Tongue (tissue), 3 donors: ENCODE measurements at places on chromosomes 5 and 9. TPM values are rescaled to one million over a fixed set of nuclear protein-coding genes. Genes with fewer than 3 reads are reported as not detected.

GRCh38 chr9:81408951-81409350, 280.4 kb downstream of the TLE1 start:
- no peak for DNase-seq

DNA sequence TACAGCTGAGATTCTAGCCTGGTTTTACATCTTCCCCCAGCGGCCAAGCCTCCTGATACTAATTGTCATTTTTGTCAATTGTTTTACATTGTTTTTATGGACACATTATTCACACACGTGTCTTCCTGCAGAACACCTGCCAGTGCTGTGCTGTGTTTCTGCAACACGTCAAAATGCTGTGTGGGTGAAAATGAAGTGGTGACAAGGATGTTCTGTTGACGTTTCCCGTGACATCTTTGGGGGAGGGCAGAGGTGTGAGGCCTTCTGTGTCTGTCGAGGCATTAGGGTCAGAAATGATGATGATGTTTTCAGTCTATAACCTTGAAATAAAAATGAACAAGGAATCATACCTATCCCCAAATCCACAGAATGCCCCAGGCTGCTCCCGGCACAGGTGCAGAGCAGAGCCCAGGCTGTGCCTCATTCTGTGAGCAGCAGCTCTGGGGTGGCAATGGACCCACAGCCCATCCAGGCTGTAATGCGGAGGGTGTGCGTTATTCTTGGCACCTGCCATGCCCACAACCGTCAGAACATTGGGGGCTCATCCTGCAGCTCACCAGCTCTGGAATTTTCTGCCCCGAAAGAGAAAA, 23.6 kb upstream of the CEP72 start:
- DNase-seq, result no peak

DNA sequence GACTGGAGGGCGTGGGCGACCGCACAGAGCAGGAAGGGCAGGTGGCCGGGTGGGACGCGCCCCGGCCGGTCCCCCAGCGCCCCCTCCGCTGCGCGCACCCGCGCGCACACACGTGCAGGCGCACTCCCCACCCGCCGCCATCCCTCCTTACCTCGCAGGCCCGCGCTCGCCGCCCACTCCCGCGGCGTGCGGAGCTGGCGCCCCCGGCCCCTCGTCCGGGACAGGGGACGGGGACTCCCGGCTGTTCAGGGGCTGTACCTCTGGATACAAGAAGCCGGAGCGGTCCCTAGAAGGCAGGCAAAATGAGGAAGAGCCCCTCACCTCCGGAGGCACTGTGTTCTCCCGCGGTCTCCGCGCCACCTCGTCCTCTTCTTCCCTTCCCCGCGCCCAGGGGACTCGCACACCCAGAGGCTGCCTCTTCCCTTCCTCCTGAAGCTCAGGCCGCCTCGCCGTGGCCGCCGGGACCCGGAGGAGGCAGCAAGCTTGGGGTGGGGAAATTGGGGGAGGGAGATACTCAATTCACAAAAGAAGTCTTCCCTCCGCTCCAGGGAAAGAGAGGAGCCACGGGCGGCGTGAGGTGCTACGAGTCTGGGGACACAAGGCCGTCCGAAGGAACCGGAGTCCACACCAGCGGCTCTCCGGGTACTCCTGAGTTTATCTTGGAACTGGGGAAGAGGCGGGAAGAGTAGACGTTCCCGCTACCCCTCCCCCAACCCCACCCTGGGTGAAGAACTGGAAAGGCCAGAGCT, 1.4 kb upstream of the GABRB2 start:
- no peak for DNase-seq

DNA sequence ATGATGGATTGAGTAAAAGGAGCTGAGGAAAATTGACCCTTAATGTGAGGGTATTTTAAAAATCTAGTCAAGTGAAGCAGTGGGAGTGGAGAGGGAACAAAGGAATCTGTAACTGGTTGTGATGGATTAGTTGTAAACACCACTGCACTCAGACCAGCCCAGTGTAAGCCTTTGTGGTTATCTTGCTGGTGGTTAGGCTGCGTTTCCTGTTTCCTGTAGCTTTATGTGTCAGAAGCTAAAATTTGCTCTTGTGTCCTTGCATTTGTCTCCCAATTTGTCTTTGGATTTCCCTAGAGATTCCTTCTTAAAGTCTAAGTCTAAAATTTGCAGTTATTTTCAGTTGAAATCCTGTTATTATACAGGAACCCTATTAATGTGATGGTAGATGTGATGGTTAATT, 6.3 kb downstream of the IFNA21 start:
- no peak for DNase-seq

- no peak for DNase-seq
Measured at GRCh38 chr5:52804387-52804791, 16.7 kb downstream of the ITGA1 start.

STK32A gene
- 0.62 TPM for total RNA-seq
